ENCODE measurements at places on chromosomes 1 and 21. TPM values are rescaled to one million over a fixed set of nuclear protein-coding genes. Genes with fewer than 3 reads are reported as not detected.

The ATP8B2 gene
- 37.6 TPM for total RNA-seq

The TGFB2 gene
- 33.7 TPM for total RNA-seq

The COG2 gene
- total RNA-seq, result 19.3 TPM

The HSD3B2 gene
- not detected for total RNA-seq

The CFHR3 gene
- 0.30 TPM for total RNA-seq
